ENCODE measurements at places on chromosomes 4 and X.
A peak's percentile ranks its signal among the peaks of the same experiment; 100 is the strongest.

DNA sequence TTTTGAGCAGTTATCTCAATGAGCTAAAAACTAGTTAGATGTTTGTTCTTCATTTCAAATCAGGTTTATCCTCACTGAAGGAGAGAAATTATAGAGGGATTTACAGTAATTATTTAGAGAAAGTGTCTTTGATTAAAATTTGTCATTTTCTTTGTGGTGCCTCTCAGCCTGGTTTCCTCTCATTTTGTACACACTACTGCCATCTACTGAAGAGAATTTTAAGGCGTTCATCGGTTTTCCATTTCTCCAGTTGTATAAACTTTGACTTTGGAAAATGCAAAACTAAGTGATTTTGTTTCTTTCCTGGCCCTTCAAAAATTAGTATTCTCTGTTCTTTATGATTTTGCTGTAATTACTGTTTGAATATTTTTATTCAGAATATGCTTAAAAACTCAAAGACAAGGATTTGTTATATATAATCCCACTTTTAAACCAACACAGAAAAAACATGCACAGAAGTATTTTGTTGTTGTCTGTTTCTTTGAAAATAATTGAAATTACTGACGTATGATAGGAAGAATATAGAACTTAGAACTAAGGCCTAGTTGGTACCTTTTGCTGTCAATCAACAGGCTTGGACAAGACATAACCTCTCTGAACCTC is 34.4 kb upstream of the ANXA3 start:
- peak; percentile 35 for DNase-seq

- no peak for DNase-seq
These were observed 30.6 kb downstream of the GUCY1B1 start for GRCh38 chr4:155789391-155789790.

DNA sequence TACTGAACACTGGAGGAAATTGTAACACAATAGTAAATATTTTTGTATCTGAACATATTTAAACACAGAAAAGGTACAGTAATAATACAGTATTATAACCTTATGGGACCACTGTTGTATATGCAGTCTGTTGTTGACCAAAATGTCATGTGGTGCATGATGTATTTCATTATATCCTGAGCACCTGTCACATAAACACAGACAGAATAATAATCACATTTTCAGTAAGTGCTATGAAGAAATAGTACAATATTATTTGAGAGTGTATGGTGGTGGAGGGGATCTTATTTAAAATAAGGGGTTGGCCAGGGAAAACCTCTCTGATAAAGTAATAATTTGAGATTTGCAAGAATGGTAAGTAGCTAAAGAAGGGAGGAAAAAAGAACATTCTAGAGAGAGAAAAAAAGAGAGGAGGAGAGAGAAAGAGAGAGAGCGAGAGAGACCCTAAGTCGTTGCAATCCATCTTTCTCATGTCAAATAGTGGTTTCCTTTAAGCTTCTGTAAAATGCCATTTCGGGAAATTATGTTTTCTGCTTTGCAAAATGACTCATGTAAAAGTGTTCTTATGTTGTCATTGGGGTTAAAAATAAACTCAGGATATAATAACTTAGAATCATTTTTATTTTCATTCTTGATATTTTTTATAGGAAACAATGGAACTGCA is 19.3 kb upstream of the CLNK start:
- peak; percentile 29 for DNase-seq

DNA sequence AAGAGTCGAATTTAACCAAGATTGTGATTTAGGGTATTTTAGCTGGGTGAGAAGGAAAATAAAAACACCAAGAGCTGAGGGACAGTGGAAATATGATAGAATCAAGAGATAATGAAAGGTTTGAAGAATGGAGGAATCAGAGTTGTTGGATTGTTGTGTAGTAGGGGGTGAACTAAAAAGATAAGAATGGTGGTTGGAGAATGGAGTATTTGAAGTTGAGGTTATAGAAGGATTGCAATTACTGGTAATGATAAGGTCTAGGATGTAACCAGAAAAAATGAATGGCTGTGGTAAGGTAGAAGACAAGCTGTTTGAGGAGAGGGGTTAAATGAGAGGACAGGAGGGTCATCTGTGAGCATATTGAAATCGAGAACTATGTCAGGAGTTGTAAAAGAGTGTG is 4.5 kb downstream of the ABCE1 start:
- DNase-seq = no peak

GRCh38 chr4:34432706-34433105 is 1811.6 kb downstream of the ARAP2 start:
- no peak for DNase-seq

- DNase-seq = no peak
These were observed 43.8 kb downstream of the PDS5A start for GRCh38 chr4:39933671-39934590.

GRCh38 chr4:36445480-36445879 is 164.1 kb downstream of the DTHD1 start:
- DNase-seq = no peak

Data from HCEC 1CT (cell line).